ENCODE measurements at places on chromosomes 1 and 21.

DNA sequence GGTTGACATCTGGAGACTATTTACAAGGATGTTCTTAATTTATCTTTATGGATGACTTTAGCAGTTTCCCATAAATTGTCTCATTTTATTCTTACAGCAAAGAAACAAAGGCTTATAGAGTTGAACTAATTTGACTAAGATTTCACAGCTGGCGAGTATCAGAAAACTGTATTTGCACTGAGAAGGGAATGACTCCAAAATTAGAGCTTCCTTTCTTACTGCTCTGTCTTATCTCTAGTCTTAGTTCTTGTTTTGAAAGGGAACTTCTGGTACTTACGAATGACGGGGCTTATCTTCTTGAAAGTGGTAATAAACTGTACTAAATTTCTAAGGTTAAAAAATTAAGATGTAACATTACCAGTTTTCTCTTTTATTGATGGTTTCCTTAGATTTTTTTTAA, 13.6 kb downstream of the CNST start:
- DNase-seq: no peak

- DNase-seq: peak; percentile 93
Measured at GRCh38 chr1:8047686-8048445, 21.8 kb upstream of the ERRFI1 start.

GRCh38 chr21:45000637-45001133, 60.9 kb downstream of the SLX9 start:
- no peak for DNase-seq

DNA sequence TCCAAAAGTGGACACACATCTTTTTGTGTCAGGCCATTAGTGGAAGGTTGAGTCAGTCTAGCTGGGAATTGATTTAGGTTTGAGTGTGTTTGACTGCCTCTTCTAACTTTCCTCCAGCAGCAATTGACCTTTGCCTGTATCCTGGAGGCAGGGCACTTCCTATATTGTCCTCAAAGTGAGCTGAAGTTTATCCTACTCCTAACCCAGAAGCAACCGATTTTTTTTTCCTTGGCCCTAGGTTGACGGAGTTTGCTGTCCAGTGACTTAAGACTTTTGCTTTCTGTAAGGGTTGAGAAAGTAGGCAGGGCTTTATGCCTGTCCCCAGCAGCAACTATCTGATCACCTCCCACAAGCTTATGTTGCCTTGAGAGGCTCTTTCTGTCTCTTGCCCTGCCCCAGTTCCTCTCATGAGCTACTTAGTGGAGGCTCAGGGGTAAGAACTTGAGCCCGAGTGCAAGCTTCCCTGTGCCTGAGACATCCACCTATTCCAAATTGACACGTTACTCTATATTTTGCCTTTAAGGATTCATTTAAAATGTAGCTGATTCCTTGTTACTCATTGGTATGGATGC, 30.9 kb downstream of the SLC35F3 start:
- DNase-seq: no peak

- DNase-seq: no peak
Measured at GRCh38 chr1:203214871-203215270, 14.6 kb downstream of the CHIT1 start.

DNA sequence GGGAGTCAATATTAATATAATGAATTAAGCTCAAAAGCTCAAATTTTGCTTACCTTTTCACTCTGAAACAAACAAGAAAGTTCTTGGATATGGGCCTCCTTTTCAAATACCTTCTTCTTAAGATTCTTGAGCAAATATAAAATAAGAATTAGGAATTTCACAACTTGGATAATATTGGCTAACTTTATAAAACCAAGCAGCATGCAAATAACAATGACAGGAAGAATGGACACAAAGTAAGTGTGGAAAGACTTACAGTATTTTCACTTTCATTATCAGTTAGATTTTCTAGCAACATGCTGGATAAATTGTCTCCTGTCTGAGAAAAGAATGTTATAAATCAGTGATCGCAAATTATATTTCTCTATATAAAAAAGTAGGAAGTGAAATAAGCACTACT, 13.2 kb downstream of the ODF2L start:
- DNase-seq: no peak

GRCh38 chr1:162193815-162194214, 124.3 kb downstream of the NOS1AP start:
- no peak for DNase-seq

DNA sequence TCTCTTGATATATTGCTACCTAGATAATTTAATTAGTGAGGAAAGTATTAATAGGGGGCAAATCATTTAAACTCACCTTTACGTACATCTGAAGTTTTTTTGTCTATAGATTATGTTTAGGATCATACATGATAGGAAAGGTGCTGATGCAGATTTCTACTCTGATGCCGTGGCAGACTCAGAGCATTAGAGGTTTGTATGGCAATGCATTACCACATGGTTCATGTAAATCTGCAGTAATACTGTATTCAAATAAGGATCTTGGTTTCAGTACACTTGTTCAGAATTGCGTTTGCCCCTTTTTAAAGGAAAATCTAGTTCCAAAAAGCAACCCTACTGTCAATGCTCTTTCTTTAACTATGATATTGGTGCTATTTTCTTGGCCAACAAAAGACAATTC, 288.3 kb downstream of the PTPRC start:
- DNase-seq: no peak

DNA sequence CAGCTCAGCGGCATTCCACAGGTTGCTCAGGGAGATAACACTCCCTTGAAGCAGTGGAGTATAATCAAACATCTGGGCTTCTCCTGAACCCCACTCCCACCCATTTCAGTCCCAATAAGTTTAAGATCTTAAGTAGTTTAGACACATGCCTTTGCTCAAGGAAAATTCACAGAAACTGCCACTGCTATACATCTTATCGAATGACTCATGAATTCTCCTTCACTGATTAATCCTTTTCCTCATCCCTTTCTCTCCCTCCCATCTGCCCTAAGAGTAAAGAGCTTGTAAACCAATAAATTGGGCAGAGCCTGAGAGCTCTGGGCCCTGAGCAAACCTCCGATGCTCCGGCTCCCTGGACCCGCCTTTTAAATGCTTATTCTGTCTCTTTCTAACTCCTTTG, 10.2 kb downstream of the VN1R5 start:
- peak; percentile 15 for DNase-seq

GRCh38 chr1:54118704-54119103, 34.1 kb downstream of the CDCP2 start:
- peak; percentile 96 for DNase-seq

GRCh38 chr21:36431252-36431651, 46.1 kb downstream of the CHAF1B start:
- no peak for DNase-seq

DNA sequence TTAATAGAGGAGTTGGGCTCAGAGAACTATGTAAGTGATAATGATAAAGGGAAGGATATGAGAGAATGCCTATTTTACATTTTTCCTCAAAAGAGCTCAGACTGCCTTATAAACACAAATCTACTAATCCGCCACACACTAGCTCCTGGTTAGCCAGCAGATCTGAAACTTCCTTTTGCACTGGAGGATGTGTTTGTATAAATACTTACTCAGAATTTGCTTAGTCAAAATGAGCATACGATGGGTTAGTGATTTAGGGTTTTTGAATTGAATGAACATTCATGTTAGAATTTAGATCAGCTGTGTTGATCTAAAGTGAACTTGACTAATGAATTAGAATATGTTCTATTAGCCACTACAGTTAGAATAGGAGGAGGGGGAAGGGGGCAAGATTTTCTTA, 9.1 kb upstream of the IER5 start:
- DNase-seq: no peak

All from fibroblast of skin of back (primary cell).